ENCODE measurements at places on chromosomes 1 and 21. TPM values are rescaled to one million over a fixed set of nuclear protein-coding genes. Genes with fewer than 3 reads are reported as not detected.

DNA sequence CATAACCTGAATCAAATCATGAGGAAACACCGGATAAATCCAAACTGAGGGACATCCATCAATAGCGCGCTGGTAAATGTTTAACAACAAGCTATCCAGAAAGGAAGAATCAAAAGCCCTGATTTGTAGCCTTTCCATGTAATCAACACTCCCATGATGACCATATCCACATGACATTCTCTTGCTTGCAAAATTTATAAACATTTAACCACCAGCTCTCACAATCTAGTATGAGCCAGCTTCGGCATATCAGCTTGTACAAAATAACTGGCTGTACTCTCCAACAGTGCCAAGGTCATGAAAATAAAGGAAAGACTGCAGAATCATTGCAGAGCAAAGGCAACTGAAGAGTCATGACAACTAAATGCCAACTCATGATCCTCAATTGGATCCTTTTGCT is 15.7 kb downstream of the HSD11B1 start:
- no peaks in the 10 kb centered on the region for H3K4me1 ChIP-seq
- no peaks in the 10 kb centered on the region for H3K27me3 ChIP-seq
- no peak for DNase-seq
- no peak overlapping the region for H3K4me3 ChIP-seq
- no peaks in the 10 kb centered on the region for H3K36me3 ChIP-seq

- H3K27ac ChIP-seq = no peak overlapping the region
- no peaks in the 10 kb centered on the region for H3K27me3 ChIP-seq
- peaks cover 6% of the 10 kb centered on the region for H3K4me1 ChIP-seq
- H3K4me3 ChIP-seq = no peak overlapping the region
- no peaks in the 10 kb centered on the region for H3K36me3 ChIP-seq
These were observed 13.6 kb downstream of the MTF1 start for GRCh38 chr1:37845786-37846185.

DNA sequence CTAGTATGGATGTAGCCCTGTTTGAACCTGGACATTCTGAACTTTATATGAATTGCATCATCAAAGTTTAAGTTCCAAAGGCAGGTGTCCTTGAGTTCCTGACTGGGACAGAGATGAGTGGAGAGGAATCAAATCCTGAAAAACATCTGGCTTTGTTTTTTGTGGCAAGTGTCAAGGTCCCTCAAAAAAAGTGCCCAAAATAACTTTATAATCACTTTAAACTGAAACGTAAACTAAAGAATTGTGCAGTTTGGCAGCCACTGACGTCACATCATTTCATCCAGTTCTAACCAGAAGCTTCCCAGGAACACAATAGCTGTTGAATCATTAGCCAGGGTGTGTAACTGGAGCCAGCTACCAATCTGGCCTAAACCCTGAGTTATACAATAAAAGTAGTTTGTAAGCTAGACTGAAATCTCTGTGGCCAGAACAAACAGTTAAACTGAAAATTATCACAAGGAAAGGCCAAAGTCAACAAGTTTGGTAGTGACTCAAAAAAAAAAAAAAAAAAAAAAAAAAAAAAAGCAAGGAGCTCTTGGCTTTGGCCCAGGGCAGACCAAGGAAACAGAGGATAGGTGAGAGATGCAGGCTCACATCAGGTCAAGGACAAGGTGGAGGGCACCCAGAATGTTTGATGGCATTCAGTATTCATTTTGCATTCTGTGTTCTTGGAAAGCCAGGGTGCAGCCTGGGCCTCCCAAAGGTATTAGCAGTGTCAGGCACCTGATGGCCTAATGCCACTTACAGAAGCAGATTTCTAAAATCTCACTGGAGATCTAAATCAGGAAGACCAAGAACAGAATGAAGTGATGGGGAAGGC is 74.3 kb downstream of the TNFSF18 start:
- no peak overlapping the region for H3K27ac ChIP-seq
- peaks cover 13% of the 10 kb centered on the region for H3K4me1 ChIP-seq
- H3K36me3 ChIP-seq = no peaks in the 10 kb centered on the region
- H3K27me3 ChIP-seq = no peaks in the 10 kb centered on the region
- no peak overlapping the region for H3K4me3 ChIP-seq

KLF17 gene
- total RNA-seq = 0.92 TPM

GUCA2B gene
- total RNA-seq = not detected
